ENCODE measurements at places on chromosomes 4 and X.

GRCh38 chrX:1093121-1093520, 119.3 kb downstream of the CRLF2 start:
- DNase-seq = no peak

DNA sequence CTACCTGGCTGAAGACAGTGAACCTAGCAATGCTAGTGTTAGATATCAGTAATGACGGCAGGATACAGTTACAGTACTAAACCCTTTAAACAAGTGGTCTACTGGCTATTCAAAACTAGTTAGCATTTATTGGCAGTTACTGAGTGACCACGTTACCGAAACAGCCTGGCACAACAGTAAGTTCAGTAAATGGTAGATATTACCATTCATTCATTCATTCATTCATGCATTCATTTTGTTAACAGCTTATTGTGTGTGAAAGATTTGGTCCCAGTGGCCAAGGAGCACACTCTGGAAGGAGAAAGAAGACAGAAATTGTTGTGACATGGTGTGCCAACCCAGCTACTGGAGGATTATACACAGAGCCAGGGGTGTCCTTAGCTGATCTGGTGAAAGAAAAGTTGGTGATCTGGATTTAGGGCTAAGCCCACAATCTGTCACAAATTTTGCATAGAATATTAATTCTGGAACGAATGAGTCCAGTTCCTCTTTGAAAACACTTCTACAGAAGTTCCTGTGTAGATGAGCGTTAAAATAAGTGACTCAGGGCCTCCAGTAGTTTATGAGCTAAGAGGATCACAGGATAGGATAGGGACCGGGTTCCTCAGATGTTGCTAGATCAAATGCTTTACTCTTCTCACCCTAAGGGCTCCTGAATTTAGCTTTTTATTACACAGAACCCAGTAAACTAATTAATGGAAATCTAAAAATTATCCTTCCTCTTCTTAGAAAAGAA, 179.1 kb downstream of the CBR4 start:
- DNase-seq = peak; percentile 15

GRCh38 chrX:25052798-25053534, 37.2 kb upstream of the ARX start:
- DNase-seq = no peak

DNA sequence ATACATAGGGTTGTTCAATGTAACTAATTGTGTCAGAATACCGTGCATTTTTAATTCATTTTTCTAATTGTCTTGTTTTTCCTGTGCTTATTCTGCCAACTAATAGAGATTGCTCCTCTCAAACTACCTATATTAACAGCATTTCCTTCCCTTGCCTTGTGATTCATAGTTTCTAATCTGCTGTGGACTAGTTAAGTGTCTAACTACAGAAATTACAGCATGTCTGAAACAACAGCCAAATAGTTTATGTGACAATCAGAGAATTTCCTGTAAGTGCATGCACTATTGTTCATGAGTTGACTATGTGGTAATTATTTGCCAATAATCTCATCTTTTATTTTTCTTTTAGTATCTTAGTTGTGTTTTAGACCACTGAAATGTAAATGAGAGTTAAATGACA, 4.1 kb upstream of the SEC24B start:
- no peak for DNase-seq

GRCh38 chr4:14829795-14830194, 172.5 kb upstream of the CPEB2 start:
- no peak for DNase-seq

- DNase-seq = no peak
Measured at GRCh38 chr4:54365691-54366090, 136.6 kb downstream of the PDGFRA start.
